Stimulated activated CD8-positive, alpha-beta memory T cell treated with anti-CD3 and anti-CD28 coated beads, Interleukin-7, amount 100 ng/mL, for 1 hour (primary cell): ENCODE measurements at places on chromosomes 6 and 20.
A peak's percentile ranks its signal among the peaks of the same experiment; 100 is the strongest.

GRCh38 chr20:13029687-13030375, 21.1 kb downstream of the SPTLC3 start:
- no peak for DNase-seq

DNA sequence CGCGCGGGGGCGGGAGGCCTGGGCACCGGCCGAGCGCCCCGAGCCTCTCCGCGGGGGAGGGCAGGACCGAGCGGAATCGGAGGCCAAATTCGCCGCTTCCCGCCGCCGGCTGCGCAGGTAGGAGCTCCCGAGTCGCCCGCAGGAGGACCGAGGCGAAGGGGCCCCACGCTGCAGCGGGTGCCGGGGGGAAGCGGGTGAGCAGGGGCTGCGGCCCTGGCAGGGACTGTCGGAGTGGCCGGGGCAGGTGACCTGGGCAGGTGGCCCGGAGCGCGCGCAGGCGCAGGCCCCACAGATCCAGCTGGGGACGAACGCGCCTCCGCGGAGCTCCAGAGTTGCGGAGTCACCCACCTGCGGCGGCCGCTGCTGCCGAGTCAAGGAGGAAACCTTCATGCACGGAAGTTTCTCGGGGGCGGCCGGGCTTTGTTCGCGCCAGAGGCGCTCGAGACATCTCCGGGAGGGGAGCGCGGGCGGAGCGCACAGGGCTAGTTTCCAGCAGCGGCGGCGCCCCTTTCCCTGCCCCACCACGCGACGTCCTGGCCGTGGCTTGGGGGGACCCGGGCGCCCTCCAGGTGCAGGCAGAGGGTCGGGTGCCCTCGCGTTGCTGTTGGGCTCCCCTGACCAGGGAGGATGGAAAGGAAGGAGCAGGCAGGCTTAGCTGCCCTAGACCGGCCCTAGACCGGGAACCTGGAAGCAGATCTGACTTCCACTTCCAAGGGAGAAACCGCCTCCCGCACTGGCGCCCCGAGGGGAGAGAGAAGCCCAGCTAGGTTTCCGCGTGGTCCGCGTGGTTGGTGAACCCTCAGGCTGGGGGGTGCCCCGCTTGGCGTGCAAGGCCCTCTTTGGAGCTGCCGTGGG, 590 bp downstream of the SLCO4A1 start:
- DNase-seq: no peak

DNA sequence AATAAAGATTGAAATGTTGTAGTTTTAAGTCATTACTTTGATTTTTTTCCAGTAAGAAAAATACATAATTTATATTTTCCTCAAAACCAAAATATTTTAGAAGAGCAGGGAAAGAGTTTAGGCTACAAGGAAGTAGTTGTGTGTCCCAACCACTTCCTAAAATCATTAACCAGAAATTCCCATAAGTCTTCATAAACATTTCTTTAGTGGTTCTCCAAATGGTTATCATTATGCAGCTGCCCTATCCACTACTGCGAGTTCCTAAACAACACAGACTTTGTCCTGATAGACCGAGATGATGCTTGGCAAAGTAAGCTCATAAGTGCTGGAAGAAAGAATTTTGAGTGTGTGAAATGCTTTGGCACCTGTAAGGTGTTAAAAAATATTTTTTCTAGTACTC, 93.6 kb downstream of the ARMC2 start:
- DNase-seq: no peak

- no peak for DNase-seq
Observed at GRCh38 chr6:82867946-82868345, 197.7 kb downstream of the UBE3D start.

GRCh38 chr6:53501432-53501831, 43.5 kb downstream of the GCLC start:
- DNase-seq: no peak

DNA sequence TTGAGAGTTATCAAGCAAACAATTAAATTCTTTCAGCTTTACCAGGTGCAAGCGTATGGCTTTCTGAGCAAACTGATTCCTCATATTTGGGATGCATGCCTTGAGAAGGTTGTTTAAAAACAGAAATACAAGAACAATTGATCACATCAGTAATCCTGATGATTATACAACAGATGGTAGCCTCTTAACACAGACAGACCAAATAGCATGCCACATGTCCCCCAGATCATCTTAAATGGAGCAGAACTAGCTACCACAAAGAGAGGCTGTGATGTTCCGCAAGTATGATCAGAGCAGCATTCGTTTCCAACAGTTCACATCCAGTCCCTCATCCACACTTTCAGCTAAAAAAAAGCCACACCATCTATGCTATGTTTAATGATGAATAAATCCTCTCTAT, 246.2 kb upstream of the NRSN1 start:
- DNase-seq: no peak

GRCh38 chr6:133130863-133131262, 110.3 kb upstream of the EYA4 start:
- no peak for DNase-seq

DNA sequence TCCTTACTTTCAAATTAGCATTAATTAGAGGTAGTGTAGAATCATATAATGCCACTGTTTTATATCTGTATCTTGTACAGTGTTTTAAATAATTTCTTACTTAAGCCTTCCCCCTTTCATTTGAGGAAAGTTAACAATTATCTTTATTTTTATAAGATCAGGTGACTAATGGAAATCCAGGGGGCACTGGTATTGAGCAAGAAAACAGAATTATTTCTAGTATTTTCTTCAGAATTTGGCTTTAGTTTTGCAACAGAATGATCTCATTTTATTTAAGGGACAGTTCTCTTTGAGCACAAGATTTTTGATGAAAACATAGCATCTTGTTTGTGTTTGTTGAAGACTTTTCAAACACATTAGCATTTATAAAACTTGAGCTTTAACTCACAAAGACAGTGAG, 55.9 kb downstream of the RNF217 start:
- no peak for DNase-seq

GRCh38 chr6:34110610-34111009, 35.3 kb downstream of the GRM4 start:
- DNase-seq: no peak

DNA sequence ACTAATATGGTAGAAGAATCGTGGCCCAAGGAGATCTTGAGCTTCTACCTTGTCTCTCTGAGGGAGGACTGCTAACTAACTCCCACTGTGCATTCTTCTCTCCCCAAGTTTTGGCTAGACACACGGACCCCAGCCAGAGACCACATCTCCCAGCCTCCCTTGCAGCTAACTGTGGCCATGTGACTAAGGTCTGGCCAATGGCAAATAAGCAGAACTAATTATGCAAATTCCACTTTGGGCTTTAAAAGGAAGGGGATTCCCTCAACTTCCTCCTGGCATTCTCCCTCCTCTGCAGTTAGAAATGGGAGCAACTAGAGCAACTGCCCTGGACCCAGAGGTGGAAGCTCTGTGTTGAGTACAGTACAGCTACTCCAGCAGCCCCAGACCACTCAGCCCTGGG, 15.4 kb downstream of the BPIFA2 start:
- DNase-seq: no peak

DNA sequence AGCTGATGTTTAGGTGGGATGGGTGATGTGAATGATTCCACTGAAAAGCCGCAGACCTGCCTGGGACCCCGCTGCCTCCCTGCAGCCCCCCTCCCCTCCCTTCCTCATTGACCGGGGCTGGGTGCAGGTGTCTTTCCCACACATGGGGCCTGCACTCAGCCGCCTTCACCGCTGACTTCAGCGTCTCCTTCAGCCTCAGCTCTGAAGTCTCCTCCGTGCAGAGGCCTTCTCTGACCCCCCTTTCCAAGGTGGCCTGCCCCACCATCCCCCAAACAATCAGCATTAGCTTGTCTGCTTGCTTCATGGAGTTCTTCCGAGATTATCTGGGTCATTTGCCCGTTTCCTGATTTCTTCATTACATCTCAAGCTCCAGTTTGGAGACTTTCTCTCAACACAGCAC, 140.7 kb downstream of the SMOC2 start:
- no peak for DNase-seq

- DNase-seq: no peak
Observed at GRCh38 chr20:44419131-44419844, 56.4 kb upstream of the TTPAL start.

DNA sequence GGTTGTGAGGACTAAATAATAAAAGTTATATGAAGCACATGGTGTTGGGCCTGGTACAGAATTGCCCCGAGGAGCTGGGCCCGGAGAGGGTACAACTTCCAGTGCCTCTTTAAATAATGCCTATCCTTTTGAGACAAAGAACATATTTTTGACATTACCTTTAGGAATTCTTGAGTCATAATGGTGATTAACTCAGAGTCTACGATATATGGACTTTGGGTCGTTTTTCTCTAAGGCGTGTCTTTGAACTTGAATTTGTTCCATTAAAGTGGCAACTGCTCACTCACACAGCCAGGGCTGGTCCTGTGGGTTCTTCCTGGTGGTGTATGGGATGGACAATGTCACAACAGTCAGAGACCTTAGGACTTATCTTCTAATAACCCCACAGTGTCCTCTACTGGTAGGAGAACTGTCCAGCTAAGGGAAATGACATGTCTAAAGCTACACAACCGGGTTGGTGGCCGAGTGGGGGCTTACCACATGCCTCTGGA, 106.5 kb downstream of the CDC5L start:
- DNase-seq: no peak

- no peak for DNase-seq
Observed at GRCh38 chr6:37988127-37988526, 168.6 kb downstream of the ZFAND3 start.

- no peak for DNase-seq
Observed at GRCh38 chr6:108675226-108676200, 114.8 kb downstream of the FOXO3 start.

- peak; percentile 37 for DNase-seq
Observed at GRCh38 chr6:158649289-158650143, at the start of gene SYTL3. Gene SYTL3 (plus strand): TSS chr6:158650054. CDS start chr6:158663269, 13,215 bp downstream.

- DNase-seq: no peak
Observed at GRCh38 chr6:148021699-148022098, 320.9 kb upstream of the SASH1 start.

- no peak for DNase-seq
Observed at GRCh38 chr6:155623450-155624178, 168.0 kb upstream of the NOX3 start.

DNA sequence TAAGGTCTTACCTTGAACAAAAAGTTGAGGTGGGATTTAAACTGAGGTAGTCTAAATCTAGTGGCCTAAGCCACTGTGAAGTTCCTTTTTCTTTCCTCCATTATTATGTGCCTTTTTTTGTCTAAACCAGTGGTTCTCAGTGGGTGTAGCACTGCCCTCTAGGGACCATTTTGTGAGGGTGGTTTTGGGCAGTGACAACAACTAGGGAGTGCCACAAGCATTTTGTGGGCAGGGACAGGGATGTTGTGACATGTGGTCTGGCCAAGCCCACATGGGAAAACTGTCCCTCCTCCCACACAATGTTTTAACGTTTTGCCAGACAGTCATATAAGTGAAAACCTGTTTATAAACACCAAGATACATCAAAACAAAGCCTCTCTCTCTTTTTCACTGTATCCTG, 899.4 kb upstream of the FLRT3 start:
- no peak for DNase-seq

- DNase-seq: no peak
Observed at GRCh38 chr20:19314621-19315020, 102.2 kb downstream of the SLC24A3 start.

DNA sequence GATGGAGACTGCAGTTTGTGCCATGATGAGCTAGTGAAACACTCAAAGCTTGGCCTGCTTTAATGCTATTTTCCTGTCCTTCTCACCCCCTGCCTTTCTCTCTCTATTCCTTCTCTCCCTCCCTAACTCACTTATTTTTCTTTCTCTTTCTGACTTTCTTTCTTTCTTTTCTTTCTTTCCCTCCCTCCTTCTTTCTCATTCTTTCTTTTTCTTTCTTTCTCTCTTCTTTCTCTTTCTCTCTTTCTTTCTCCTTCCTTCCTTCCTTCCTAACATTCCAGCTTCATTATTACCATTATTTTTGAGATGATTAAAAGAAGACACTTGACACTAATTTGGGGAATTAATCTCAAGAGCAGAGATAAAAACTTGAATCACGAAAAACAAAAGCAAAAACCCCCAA, 39.5 kb upstream of the SLC22A23 start:
- no peak for DNase-seq

DNA sequence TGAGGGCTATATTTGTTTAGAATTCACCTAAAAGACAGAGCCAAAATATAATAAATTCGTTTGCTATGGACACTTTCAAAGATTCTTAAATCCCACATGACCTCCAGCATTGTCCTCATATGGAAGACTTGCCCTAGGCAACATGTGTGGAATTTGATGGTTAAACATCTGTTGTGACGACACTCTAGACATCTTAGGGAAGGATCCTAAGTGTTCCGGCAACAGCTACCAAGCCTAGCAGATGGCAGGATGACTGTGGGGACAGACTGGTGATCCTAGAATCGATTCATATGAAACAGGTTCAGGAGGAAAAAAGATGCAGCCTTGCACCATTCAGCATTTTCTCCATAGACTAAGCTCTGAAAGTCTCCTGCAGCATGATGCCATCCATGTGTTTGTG, 77.6 kb upstream of the BACH2 start:
- no peak for DNase-seq

GRCh38 chr20:3854462-3854871, 7.8 kb downstream of the MAVS start:
- DNase-seq: no peak

DNA sequence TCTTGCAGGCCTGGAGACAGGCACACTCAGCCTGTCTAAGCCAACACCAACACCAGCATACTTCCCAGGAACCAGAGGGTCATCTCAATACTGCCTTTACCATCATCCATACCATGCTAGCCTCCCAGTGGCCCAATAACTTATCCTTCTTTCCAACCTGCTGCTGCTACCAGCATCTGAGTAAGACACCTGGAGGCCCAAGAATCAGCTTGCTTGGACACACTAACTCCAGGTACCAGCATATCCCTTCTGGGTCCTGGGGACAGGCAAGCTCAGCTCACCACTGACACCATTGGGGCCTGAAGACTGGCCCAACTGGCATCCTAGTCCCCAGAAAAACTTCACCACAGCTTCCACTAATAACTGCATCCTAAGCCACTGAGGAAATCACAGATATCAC, 205.3 kb downstream of the CD109 start:
- no peak for DNase-seq

GRCh38 chr20:23242556-23243180, 107.9 kb upstream of the NXT1 start:
- no peak for DNase-seq

GRCh38 chr20:46681032-46681854, 8.0 kb downstream of the TP53RK start:
- DNase-seq: peak; percentile 50

DNA sequence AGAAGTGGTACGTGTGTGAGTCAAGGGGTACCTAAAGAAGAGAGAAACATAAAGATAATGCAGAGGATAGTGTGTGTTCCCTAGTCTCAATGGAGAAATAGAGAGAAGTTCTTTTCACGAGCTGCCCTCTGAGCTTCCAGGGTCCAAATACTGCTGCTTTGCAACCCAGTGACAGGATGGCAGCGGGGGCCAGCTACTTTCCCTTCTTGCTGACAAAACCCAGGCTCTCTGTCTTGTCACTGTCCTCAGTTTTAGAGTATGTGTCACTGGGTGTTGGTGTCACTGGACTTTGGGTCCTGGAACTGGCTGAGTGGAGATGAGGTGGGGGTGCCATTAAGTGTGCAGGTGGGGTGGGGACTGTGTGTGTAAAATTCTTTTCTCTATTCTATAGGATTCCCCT, 265.6 kb downstream of the CDC5L start:
- DNase-seq: no peak

- no peak for DNase-seq
Observed at GRCh38 chr6:138545621-138545980, 46.3 kb upstream of the NHSL1 start.
